ENCODE measurements at places on chromosomes 5 and 9. TPM values are rescaled to one million over a fixed set of nuclear protein-coding genes. Genes with fewer than 3 reads are reported as not detected.

NIPAL4 gene
- 0.36 TPM for total RNA-seq

- no peak for DNase-seq
Observed at GRCh38 chr9:18058564-18059442, 415.1 kb upstream of the ADAMTSL1 start.

- DNase-seq = no peak
Observed at GRCh38 chr5:133775584-133776304, 163.4 kb upstream of the FSTL4 start.

DNA sequence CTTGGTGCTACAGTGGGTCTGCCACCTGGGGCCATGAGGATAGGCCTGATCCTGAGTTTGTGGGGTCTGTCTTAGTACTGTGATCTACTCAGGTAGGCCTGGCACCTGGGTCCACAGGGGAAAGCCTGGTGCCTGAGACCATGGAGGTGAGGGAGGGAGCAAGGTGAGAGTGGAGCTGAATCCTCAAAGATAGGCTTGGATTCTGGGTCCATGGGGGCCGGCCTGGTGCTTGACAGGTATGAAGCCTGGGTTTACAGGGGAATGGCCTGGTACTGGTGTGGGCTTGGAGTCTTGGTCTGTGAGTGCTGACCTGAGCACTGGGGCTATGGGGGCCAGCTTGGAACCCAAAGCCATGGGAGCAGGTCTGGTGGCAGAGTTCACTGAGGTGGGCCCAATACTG is 439.2 kb upstream of the SMARCA2 start:
- DNase-seq = no peak

DNA sequence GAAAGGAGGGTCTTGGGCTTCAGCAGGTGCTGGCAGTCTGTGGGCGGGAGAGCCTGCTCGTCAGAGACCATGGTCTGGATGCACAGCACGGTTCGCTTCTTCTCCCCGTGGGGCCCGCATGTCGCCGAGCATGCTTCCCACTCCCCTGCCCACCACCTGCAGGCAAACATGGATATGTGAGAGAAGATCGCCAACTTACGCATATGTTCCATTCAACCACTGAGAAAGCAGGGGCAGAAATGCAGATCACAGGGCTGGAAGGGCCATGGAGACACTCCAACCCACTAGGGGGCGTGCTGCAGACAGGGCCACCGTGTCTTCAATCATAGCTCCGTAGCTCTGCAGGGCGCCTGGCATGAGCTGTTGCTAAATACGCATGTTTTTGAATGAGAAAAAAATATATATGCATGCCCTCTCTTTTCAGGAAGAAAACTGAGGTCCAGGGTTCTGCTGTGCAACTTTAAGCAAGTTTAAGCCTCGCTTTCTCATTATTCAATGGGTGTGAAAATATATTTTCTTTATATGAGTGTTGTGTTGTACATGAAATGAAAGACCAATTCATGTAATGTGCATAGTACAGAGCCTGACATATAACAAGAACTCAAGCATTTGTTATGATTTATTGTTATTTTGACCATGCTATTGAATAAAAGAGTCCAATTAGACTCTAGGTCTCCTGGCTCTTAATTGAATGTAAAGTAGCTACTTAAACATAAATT is 148.0 kb downstream of the TARS1 start:
- DNase-seq = no peak
